SJSA1 (cell line): ENCODE measurements at places on chromosomes 6 and 20. TPM values are rescaled to one million over a fixed set of nuclear protein-coding genes. Genes with fewer than 3 reads are reported as not detected.

Gene TAAR6
- total RNA-seq = not detected in 2 replicates

GRCh38 chr20:15375836-15376235 is 1038.4 kb upstream of the FLRT3 start:
- no peaks in the 10 kb centered on the region for H3K27me3 ChIP-seq
- H3K4me3 ChIP-seq = no peak overlapping the region
- no peak overlapping the region for H3K27ac ChIP-seq
- H3K4me1 ChIP-seq = no peaks in the 10 kb centered on the region

GRCh38 chr6:151652325-151652724 is 155.2 kb upstream of the ESR1 start:
- no peak for DNase-seq
- no peaks in the 10 kb centered on the region for H3K27me3 ChIP-seq
- H3K27ac ChIP-seq = no peak overlapping the region
- no peaks in the 10 kb centered on the region for H3K4me1 ChIP-seq
- no peak overlapping the region for H3K4me3 ChIP-seq
- H3K36me3 ChIP-seq = no peaks in the 10 kb centered on the region

GRCh38 chr6:52876056-52876787 is 33.3 kb downstream of the GSTA3 start:
- peaks cover 17% of the 10 kb centered on the region for H3K4me1 ChIP-seq
- DNase-seq = no peak
- H3K27ac ChIP-seq = no peak overlapping the region
- H3K27me3 ChIP-seq = no peaks in the 10 kb centered on the region
- H3K4me3 ChIP-seq = no peak overlapping the region
- no peaks in the 10 kb centered on the region for H3K36me3 ChIP-seq

DNA sequence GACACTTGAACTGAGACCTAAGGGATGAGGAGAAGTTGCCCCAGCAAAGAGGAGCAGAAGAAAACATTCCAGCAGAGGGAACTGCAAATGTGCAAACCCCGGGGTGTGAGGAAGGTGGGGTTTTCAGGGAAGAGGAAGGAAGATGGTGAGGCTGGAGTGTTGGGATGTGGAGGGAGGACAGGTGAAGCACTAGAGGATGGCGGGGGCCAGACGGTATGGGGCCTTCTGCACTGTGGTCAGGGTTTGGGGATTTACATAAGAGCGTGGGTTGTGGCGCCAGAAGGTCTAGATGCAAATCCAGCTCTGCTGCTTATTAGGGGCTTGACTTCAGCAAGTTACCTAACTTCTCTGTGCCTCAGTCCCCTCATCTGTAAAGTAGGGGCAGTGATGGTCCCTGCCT is 16.0 kb downstream of the DLGAP4 start:
- H3K4me1 ChIP-seq = no peaks in the 10 kb centered on the region
- H3K36me3 ChIP-seq = no peaks in the 10 kb centered on the region
- no peak for DNase-seq
- no peak overlapping the region for H3K4me3 ChIP-seq
- no peak overlapping the region for H3K27ac ChIP-seq
- H3K27me3 ChIP-seq = peaks cover 6% of the 10 kb centered on the region; the same call in 1 of the 2 replicates

DNA sequence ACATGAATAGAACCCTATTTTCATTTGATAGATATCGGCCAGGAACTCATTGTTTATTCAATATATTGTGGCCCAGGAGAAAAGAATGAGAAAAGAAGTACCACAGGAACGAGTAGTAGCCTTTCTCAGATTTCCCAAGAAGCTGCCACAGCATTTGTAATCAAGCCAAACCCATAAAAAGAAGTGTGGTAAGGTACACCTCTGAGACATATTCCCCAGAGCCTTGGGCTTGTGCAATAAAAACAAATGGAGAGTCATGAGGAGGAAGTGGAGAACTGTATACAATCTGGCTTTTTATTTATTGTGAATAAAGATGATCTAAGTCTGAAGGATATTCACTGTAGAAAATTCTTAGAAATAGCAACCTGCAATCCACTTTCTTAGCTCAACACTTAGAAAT is 36.7 kb downstream of the KIF6 start:
- H3K4me3 ChIP-seq = no peak overlapping the region
- H3K27me3 ChIP-seq = no peaks in the 10 kb centered on the region
- H3K36me3 ChIP-seq = no peaks in the 10 kb centered on the region
- H3K27ac ChIP-seq = no peak overlapping the region

- no peak overlapping the region for H3K4me3 ChIP-seq
- H3K4me1 ChIP-seq = peaks cover 64% of the 10 kb centered on the region
- H3K36me3 ChIP-seq = no peaks in the 10 kb centered on the region
- peak overlapping the region; percentile 97 for H3K27ac ChIP-seq
- DNase-seq = no peak
These were observed 111.3 kb downstream of the ADGRG6 start for GRCh38 chr6:142413111-142413510.

Gene QKI
- 176 and 194 TPM in 2 replicates for total RNA-seq

Gene THBS2
- not detected in 2 replicates for total RNA-seq

- DNase-seq = no peak
- H3K4me3 ChIP-seq = no peak overlapping the region
- no peak overlapping the region for H3K27ac ChIP-seq
- H3K27me3 ChIP-seq = no peaks in the 10 kb centered on the region
These were observed 197.1 kb upstream of the PLN start for GRCh38 chr6:118350881-118351430.

Gene XKR7
- not detected in 2 replicates for total RNA-seq

DNA sequence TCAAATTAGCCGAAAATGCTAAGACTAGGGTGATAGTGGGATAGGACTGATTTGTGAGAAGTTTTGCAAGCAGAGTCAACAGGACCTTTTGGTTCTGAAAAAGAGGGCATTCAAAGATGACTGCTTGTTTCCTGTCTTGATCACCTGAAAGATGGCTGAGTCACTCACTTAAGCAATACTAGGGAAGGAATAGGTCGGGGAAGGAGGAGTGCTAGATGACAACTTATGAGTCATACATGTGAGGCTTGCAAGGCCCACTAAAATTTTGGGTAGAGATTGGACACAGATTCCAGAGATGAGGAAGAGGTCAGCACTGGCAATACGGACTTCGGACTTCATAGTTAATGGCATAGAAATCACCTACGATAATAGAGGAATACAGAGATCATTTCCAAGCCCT is 89.2 kb downstream of the FAM83B start:
- no peaks in the 10 kb centered on the region for H3K27me3 ChIP-seq
- no peak overlapping the region for H3K27ac ChIP-seq
- H3K4me1 ChIP-seq = no peaks in the 10 kb centered on the region
- no peak overlapping the region for H3K4me3 ChIP-seq
- no peaks in the 10 kb centered on the region for H3K36me3 ChIP-seq

DNA sequence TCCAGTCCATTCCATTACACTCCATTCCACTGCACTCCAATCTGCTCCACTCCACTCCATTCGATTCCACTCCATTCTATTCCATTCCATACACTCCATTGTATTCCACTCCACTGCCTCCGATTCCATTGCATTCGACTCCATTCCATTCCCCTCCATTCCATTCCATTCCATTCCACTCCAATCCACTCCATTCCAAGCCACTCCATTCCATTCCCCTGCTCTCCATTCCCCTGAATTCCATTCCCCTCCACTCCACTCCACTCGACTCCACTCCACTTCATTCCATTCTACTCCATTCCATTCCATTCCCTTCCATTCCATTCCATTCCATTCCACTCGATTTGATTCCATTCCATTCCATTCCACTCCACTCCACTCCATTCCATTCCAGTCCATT is 25.7 kb upstream of the DEFB125 start:
- H3K27me3 ChIP-seq = no peaks in the 10 kb centered on the region
- no peak overlapping the region for H3K4me3 ChIP-seq
- H3K36me3 ChIP-seq = no peaks in the 10 kb centered on the region

DNA sequence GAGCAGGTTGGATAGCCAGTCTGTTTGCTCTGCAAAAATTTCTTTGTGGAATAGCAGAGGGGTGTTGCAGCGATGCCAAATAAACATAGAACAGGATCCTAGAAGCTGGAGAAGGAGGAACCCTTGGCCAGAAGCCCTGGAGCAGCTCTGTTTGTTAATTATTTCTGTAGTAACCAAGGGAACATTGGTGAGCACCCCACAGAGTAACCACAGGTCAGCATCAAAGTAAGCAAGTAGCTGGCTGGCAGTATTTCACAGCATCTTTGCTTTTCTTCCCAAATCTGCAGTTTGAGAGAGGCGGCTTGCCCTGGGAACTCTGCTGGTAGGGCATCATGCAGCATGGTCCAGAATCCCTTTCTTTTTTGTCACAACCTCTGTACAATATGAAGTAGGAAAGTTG is 12.7 kb upstream of the APMAP start:
- peak; percentile 22 for DNase-seq
- H3K4me1 ChIP-seq = peaks cover 23% of the 10 kb centered on the region
- H3K27me3 ChIP-seq = no peaks in the 10 kb centered on the region
- H3K4me3 ChIP-seq = no peak overlapping the region
- no peaks in the 10 kb centered on the region for H3K36me3 ChIP-seq

DNA sequence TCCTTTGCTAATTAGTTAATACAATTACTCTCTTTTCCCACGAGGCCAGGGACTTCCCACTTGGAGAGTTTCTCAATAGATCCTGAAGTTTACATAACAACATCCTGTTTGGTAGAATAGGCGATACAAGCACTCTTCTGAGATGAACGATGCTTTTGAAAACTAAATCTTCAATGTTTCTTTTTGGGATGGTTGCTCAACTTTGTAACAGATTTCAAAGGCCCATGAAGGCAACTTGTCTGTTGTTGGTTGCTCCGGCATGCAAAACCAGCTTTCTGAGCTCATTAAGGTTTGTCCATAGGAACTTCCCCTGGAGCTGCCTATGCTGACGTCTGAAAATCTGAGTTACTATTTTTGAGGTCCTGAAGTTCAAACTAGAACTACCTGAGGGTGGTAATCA is 25.9 kb upstream of the ROS1 start:
- H3K27me3 ChIP-seq = no peaks in the 10 kb centered on the region
- no peak overlapping the region for H3K4me3 ChIP-seq
- no peak overlapping the region for H3K27ac ChIP-seq
- H3K4me1 ChIP-seq = peaks cover 45% of the 10 kb centered on the region

GRCh38 chr6:144561455-144562043 is 276.4 kb downstream of the UTRN start:
- no peak overlapping the region for H3K27ac ChIP-seq
- peaks cover 13% of the 10 kb centered on the region for H3K4me1 ChIP-seq
- no peaks in the 10 kb centered on the region for H3K27me3 ChIP-seq

Gene OR2J3
- not detected in 2 replicates for total RNA-seq

Gene RCAN2
- 19.6 and 20.8 TPM in 2 replicates for total RNA-seq

GRCh38 chr6:128641703-128642102 is 121.3 kb upstream of the PTPRK start:
- H3K27me3 ChIP-seq = no peaks in the 10 kb centered on the region
- no peak for DNase-seq
- peaks cover 9% of the 10 kb centered on the region; the same call in 1 of the 2 replicates for H3K4me1 ChIP-seq
- no peak overlapping the region for H3K27ac ChIP-seq
- H3K36me3 ChIP-seq = no peaks in the 10 kb centered on the region
- H3K4me3 ChIP-seq = no peak overlapping the region

DNA sequence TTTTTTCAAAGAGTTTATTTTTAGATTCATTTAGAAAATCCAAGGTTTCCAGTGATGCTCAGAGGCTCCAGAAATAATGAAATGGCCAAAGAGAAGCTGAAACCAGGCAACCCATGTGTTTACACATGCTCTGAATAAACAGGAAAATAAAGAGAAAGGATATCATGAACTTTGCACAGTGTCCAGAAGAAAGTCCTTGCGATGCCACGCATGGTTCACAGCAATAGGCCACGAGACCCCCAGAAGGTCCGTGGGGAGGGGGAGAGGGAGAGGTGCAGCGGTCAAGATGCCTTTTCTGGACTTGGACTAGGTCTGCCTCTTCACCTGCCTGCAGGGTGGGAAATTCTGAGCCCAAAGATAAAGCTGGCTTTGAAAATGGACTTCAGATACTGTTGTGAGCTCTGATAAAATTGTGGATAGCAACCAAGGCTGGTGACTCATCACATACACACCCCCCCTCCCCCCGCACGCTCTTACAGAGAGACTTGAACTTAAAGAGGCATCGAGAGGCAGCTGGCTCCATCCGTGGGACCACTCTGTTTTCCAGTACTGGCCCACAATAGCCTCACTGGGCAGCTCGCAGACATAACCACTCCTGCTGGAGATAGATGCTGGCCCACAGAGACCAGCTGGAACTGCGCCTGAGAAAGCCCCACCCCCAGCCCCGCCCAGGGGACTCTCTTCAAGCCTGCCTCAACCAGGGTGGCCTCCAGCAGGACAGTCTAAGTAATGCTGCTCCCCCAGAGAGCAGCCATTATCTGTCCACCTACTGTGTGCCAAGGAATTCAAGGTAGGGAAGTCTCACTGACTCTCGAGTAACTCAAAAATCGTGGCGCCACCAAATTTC is 21.2 kb upstream of the NFATC2 start:
- H3K27ac ChIP-seq = no peak overlapping the region
- peak; percentile 83 for DNase-seq
- H3K36me3 ChIP-seq = no peaks in the 10 kb centered on the region
- H3K4me3 ChIP-seq = no peak overlapping the region

DNA sequence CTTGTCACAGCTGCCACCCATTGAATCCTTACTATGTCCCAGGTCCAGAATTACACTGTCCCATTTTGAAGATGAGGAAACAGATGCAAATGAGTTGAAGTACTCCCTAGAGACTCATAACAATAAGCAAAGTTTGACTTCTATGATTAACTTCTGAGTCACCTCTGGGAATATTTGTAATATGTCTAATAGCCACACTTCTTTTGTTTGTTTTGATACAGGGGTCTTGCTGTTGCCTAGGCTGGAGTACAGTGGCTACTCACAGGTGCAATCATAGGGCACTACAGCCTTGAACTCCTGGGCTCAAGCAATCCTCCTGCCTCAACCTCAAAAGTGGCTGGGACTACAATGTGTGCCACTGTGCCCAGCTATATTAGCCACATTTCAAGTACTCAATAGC is 11.4 kb upstream of the SOX12 start:
- H3K36me3 ChIP-seq = no peaks in the 10 kb centered on the region
- no peak overlapping the region for H3K27ac ChIP-seq
- no peak for DNase-seq
- H3K4me3 ChIP-seq = no peak overlapping the region
- H3K27me3 ChIP-seq = no peaks in the 10 kb centered on the region

DNA sequence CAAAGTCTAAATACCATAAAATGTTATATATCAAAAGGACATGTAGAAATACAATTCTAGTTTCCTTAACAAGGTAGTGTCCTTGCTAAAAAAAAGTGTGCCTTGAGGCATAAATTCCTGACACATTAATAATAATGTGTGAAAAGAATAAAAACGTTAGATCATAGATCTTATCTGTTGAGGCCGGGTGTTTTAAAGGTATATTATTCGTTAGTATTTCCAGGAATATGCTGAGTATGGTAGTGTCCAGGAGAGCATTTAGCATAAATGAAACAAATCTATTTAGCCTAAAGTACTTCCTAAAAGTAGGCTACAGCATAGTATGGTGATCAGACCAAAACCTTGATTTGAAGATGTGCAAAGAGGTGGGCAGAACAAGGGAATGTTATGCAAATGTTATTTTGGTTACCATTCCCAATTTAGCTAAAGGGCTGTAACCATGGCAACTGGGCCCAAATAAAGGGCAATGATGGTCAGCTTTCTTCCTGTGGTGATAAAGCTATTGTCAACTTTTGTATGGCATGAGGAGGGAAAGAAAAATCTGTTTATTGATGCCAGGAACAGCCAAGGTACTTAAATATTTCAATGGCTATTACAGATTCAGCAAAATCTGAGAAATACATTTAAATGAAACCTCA is 18.9 kb downstream of the MKKS start:
- H3K4me3 ChIP-seq = no peak overlapping the region
- no peak overlapping the region for H3K27ac ChIP-seq
- no peak for DNase-seq
- H3K4me1 ChIP-seq = peaks cover 12% of the 10 kb centered on the region
